ENCODE measurements at places on chromosomes 12 and 14.

DNA sequence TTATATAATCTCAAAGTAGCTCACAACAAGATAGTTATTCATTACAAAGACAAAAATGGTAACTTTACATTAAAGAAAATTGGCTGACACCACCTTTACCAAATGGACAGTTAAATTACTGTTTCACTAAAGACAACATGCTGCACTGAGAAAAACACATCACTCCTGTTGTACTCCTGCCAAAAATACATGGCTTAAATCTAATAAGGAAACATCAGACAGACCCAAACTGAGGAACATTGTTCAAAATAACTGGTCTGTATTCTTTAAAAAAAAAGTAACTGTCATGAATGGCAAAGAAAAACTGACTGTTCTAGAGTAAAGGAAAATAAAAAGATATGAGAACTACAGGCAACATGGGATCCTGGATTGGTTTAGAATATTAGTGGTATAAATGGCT, 151.3 kb upstream of the DCN start:
- no peak for DNase-seq

- DNase-seq, result no peak
These were observed 10.5 kb downstream of the ZFP36L1 start for GRCh38 chr14:68782091-68782981.

- no peak for DNase-seq
These were observed 658.5 kb downstream of the DIO2 start for GRCh38 chr14:79552778-79553177.

DNA sequence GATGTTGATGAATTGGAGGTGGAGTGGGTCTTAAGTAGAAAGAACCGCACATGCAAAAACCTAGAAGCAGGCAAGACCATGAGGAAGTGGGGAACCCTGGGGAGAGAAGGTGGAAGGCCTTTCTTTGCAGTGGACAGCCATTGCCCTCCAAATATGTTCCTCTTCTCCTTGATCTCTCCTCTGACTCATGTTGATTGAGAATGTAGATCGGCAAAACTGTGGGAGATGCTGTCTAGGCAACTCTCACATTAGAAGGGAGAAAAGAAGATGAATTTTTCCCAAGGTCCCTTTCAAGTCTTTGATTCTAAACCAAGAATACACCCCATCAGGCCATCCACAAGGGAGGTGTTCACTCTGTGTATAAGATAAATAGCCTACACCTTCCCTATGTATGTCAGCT, 257.5 kb downstream of the MSRB3 start:
- DNase-seq, result no peak

- DNase-seq, result peak; percentile 71
These were observed at the start of gene PTGDR for GRCh38 chr14:52267501-52268278. Gene PTGDR (plus strand): TSS chr14:52267698. CDS start chr14:52267815, 117 bp downstream.

DNA sequence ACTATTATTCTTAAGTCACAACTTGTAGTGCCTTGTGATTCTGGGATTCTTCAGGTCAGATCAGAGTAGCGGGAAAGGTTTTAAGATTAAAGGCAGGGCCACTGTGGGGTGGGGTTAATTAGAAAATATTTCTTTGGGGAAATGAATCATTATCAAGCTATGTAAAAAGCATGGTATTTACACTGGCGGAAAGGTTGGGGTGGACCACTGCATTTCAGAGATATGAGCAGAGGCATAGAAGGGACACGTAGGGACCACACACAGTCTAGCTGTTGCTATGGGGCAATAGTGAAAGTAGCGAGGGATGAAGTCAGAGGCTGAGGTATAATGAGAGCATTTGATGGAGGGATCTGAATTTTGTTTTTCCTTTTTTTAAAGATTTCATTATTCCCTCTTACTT, 31.7 kb upstream of the KCNH3 start:
- no peak for DNase-seq

DNA sequence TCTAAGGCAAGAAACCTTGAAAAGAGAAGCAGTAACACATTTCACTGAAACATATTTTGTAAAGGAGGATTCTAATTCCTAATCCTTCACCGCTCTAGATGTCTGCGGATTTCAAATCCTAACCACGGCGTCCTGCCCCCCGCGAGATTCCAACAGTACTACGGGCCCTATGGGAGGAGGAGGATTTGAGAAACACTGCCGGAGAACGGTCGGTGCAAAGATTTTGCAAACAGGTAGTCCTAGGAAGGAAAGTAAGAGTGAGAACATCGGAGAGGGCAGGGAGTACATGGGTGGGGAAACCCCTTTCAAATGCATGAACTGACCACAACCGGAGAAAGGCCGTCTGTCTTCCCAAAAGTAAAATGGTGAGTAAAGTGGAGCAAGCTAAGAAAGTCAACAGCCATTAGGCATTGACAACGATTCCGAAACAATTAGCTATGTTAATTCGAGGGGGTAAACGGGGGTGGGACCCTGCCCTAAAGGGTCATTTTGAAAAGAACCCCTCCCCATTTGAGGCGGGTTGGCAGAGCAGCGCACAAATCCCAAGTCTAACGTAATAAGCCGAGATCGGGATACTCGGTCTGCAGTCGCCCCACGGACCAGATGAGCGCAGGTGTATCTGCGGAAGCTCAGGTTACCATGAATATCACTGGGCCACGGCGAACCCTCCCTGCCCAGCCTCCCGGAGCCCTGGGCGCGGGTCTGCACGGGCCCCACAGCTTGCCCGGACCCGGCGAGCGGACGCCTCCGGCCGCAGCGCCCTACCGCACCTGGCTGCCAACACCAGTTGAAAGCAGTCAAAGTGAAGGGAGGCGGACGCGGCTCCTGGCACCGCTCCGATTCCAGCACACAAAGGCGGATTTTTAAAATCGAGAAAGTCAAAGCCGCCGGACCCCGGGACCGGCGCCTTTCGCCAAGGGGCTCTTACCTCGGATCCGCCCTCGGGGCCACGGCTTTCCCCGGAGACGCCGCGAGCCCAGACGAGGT, 662 bp downstream of the EPS8 start:
- DNase-seq, result no peak

DNA sequence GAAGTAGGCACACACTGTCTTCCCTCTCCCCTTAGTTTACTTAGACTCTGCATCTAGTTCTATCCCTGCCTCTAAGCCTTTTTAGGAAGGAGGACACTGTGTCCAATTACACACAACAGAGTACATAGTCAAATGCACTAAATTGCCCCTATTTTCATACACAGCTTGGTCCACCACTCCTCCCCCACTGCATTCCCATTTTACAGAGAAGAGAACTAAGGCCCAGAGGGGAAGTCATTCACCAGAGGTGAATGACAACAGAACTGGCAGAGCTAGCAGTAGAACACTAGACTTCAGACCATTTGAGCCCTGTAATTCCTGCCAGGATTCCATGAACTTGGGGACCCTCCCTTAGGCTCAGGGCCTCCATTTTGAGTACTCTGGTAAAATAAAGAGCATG, 1.1 kb upstream of the JPH4 start:
- no peak for DNase-seq

GRCh38 chr12:24111086-24111485, 161.6 kb upstream of the SOX5 start:
- no peak for DNase-seq

GRCh38 chr12:119665164-119665929, 2.6 kb upstream of the PRKAB1 start:
- DNase-seq, result no peak

GRCh38 chr14:55574988-55575387, 5.0 kb upstream of the KTN1 start:
- no peak for DNase-seq

DNA sequence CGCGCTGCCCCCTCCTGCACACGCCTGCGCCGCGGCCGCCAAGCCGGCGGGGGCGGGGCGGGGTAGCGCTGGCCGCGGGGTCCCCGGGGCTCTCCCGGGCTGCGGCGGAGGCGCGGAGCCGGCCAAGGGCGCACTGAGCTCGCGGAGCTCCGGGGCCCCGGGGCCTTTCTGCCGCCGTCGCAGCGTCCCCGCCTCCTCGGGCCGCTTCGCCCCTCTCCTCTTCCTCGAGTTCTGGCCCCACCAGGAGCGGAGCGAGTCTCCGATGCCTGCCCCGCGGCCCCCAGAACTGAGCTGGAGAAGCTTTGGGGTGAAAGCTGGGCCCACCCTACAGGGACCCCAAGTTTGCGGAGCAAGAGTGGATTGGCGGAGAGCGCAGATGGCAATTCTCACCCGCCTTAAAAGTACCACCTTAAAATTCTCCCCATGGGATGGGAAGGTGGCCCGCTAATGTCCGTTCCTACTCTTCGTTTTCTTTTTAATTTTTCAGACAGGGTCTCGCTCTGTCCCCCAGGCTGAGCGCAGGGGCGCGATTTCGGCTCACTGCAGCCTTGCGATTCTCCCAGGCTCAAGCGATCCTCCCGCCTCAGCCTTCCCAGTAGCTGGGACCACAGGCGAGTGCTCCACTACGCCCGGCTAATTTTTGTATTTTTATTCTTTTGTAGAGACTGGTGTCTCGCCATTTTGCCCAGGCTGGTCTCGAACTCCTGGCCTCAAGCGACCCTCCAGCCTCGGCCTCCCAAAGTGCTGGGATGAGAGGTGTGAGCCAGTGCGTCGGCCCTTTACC, 129.6 kb downstream of the NDUFA12 start:
- DNase-seq, result peak; percentile 64

GRCh38 chr12:108783446-108783845, 52.1 kb upstream of the CORO1C start:
- DNase-seq, result no peak

GRCh38 chr12:124549629-124550028, 17.8 kb downstream of the NCOR2 start:
- no peak for DNase-seq

DNA sequence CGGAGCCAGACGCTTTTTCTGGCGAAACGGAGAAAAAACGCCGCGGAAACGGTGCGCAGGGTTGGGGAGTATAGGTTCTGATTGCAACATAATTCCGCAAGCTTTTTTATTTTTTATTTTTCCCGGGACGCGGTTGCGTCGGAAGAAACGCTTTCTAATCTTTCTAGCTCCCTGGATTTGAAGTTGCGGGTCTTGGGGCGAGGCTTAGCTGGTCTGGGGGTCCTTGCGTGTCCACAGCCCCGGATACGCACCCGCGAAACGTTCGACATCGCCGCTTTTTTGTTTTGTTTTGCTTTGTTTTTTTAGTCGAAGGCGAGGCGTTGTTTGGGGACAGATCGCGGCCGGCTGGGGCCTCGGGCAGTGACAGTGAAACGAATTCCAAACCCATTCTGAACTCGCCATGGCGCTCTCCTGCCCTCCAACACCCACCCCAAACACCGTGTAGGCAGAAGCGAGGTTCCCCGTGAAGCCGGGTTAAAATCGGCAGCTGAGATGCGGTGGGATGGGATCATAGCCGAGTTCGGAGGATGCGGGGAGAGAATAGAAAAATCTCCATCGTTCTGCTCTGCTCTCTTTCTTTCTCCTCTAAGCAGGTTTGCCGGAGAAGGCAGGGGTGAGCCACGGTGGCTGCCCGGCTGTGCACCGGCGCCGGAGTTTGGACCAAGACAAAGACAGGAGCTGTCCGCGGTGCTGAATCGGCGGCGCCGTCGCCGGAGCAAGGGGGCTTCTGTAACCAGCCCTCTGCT, 8.1 kb upstream of the LHX5 start:
- peak; percentile 68 for DNase-seq

GRCh38 chr14:99809859-99810558, 16.8 kb downstream of the EML1 start:
- DNase-seq, result no peak

DNA sequence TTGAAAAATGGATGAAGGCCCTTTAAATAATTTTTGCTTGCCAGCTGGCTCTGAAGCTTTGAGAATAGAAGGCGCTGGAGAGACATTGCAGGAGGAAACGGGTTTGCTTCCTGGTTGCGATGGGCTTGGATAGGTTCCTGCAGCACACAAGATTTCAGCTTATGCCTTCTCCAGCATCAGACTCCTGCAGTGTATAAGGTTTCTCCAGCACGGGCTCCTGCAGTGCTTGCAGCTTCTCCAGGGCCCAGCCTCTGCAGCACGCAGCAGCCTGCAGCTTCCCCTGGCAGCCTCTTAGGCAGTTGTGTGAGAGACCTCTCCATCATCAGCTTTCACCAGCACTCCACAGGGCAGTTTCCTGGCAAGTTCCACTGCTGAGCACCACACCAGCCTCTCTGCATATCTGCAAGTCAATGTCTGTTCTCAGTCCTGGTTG, 78.7 kb upstream of the ZDHHC17 start:
- DNase-seq, result no peak

- no peak for DNase-seq
These were observed 5.9 kb downstream of the ITGB7 start for GRCh38 chr12:53201177-53201541.

GRCh38 chr12:3493043-3493858, 2.2 kb downstream of the PRMT8 start:
- DNase-seq, result peak; percentile 64

DNA sequence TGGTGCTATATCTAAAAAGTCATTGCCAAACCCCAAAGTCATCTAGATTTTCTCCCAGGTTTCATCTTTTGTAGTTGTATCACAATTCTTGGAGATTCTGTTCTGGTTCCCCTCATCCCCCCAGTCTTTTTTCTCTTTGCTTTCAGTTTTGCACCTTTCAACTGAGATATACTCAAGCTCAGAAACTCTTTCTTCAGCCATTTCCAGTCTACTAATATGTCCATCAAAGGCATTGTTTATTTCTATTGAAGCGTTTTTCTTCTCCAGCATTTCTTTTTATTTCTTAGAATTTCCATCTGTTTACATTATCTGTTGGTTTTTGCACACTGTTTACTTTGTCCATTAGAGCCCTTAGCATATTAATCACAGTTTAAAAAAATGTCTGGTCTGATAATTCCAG, 179.5 kb downstream of the NUBPL start:
- DNase-seq, result no peak

GRCh38 chr12:15527201-15528080, 205.1 kb downstream of the PTPRO start:
- no peak for DNase-seq

DNA sequence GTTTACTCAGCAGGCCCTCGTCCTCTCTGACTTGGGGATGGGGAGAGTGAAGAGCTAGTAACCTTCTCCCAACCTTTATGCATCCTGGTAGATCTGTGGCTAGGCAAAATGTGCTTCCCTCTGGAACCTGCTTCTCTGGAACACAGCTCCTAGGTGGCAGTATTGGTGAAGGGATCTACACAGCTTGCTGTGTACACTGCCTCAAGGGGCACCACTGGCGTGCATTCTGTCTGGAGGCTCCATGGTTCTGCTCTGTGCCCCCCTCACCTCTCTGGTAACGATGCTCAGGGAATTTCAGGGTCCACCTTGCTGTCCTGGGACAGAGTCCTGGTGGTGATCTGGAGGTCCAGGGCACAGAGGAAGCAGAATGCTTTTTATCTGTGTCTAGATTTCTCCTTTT, 43.5 kb upstream of the KCNA5 start:
- no peak for DNase-seq

DNA sequence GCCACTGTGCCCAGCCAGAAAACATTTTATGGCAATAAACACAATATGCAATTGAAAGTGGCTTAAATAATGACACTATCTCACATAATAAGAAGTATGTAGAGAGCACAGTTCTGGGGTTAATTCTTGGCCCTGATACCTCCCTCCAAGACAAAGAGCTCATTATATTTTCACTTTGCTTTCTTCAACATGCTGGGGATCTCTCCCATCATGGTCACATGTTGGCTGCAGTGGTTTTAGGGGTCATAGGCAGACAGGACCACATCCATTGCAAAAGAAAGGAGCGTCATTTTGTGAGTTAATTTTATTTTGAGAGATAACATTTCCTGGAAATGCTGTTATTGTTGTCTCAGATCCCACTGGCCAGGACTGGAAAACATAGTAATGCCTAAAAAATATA, 8.3 kb upstream of the SLC38A2 start:
- DNase-seq, result no peak
